ENCODE measurements at places on chromosomes 7 and 10.

- DNase-seq = no peak
Measured at GRCh38 chr7:138727336-138728099, 26.4 kb upstream of the SVOPL start.

DNA sequence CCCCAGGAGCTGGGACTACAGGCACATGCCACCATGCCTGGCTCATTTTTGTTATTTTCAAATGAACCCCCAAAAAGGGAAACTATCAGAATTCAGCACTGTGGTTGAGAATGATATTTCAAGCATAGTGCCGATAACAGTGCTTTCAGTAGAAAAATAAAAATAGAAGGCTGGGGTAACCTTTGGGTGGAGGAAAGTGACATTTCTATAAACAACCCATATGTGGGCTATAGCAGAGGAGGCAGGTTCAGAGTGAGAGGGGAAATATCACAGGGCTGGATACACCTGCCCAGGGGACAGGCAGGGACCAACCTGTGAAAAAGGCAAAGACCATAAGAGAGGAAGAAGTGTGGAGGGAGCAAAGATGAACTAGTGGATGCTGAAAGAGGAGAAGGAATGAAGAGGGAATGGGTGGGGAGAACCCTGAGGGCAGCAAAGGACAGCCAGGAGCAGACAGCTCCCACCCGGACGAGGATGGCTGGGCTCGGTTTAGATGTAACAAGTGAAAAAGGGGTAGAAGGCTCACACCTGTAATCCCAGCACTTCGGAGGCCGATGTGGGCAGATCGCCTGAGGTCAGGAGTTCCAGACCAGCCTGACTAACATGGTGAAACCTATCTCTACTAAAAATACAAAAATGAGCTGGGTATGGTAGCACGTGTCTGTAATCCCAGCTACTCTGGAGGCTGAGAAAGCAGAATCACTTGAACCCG is 56.5 kb downstream of the MAP3K8 start:
- no peak for DNase-seq

- no peak for DNase-seq
Measured at GRCh38 chr7:517774-518629, 1.6 kb downstream of the PDGFA start.

DNA sequence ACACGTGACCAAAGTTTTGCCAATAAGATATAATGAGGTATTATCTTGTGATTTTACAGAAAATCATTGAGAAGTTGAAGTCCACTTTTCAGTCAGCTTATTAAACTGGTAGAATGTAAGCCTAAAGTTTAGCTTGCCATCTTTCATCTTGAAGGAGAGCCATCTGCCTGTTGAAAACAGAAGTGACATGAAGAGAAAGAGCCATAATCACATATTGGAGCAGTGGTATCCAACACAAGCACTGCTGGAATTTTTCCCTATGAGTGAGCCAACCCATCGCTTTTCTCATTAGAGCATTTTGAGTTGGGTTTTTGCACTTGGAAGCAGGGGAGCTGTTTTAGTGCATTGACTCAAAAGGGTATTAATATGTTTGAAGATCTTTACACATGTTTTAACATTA is 117.6 kb upstream of the FERD3L start:
- no peak for DNase-seq

GRCh38 chr10:79939969-79940368 is 8.9 kb downstream of the SFTPD start:
- no peak for DNase-seq

DNA sequence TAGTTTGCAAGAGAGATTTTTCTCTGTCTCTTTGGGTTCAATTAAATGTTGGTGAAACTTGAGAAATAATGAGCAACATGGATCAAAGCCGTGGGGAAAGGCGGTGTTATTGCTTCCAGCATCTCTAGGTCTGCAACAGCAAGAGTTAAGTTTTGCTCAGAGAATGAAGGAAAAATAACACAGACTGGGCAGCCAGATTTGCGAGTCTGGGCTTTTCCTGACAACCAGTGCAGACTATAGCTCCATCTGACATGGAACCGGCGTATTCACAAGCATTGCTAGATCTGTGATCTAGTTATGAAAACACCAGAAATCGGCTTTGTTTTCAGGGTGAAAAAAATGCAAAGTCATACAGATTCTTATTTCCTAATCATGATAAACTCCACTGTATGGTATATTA is 110.4 kb downstream of the CAMK1D start:
- DNase-seq = no peak

DNA sequence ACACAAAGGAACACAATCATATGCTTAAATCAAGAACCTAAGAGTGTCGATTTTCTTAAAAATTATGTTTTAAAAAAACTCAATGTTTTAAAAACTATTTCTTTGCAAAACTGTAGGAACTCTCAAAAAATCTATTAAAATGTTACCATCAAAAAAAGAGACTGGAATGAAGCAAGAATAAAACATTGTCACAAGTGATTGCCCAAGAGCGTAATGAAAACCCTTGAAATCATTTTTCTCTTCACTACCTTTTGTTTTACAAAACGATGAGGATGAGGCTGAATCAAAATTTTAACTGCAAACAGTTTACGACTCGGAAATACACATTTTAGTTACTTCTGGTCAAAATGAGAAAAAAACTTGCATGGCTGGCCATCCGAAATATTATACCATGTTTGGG is 855 bp downstream of the YME1L1 start:
- no peak for DNase-seq

GRCh38 chr7:54186336-54186735 is 355.8 kb upstream of the VSTM2A start:
- no peak for DNase-seq

GRCh38 chr7:24970676-24971075 is 9.3 kb downstream of the OSBPL3 start:
- no peak for DNase-seq

- no peak for DNase-seq
Measured at GRCh38 chr7:96416116-96416515, 94.2 kb upstream of the SLC25A13 start.

DNA sequence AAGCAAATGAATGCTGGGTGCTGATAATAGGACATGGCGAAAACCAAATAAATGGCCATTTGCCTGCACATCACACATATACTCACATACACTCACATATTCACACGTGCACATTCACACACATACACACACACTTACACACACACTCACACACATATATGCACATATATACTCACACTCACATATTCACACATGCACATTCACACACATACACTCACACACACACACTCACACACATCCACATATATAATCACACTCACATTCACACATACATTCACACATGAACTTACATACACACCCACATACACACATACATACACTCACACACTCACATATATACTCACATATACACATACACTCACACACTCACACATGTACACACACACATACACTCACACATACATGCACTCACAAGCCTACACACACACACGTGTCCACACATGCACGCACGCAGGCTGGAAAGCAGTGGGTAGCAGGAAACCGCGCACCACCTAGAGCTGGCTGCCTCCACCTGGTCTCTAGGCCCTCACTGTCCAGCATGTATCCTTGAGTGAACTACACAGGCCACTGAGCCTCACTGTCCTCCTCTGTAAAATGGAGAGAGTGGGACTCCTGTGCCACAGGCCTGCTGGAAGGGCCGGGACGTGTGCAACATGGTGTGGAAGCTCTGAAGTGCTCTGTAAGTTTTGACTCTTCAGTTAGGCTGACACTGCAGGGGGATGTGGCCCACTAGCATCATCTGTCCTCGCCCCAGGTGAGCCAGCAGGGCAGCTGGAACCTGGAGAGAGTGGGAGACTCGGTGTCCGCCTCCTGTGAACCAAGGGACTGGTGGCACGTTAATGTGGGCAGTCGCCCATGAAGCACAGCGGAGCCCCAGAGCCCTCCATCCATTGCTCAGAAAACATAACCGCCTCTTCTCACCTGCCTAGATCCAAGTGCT is 14.9 kb downstream of the TMEM72 start:
- no peak for DNase-seq

GRCh38 chr10:50501478-50501877 is 122.3 kb downstream of the SGMS1 start:
- DNase-seq = no peak

- DNase-seq = no peak
Measured at GRCh38 chr7:29065181-29065857, 81.0 kb downstream of the CPVL start.

GRCh38 chr10:75211007-75211691 is 553 bp downstream of the VDAC2 start:
- DNase-seq = no peak

- DNase-seq = no peak
Measured at GRCh38 chr7:156219307-156220077, 407.2 kb upstream of the SHH start.

GRCh38 chr10:114491933-114492332 is 87.6 kb upstream of the AFAP1L2 start:
- no peak for DNase-seq

- no peak for DNase-seq
Measured at GRCh38 chr10:120012566-120012965, 120.0 kb downstream of the SEC23IP start.

DNA sequence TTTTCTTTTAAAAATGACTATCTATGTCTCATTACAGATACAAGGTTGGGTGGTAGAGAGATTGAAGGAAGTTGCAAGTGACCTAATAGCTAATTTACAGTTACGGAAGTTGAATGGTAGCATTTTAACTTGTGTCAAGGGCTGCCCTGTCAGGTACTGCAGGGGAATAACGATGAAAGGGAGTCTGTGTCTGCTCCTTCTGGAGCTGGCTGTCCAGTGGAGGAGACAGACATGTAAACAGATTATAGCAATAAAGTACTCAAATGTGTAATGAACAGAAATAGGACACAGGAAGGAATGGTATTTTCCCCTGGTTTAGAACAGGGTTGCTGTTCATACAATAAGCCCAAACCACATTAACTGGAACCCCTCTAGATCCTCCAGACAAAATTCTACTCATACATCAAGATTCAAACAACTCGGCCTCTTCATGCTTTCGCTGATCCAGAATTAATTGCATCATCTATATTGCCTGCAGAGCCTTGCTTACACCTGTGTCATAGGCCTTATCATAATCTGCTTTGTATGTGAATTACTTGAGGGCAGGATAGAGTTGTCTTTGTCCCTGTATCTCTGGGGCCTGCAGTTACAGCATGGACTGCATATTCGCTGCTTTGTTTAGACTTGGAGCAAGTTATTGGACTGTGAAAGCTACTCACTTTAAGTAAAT is 42.8 kb downstream of the AUTS2 start:
- DNase-seq = no peak

DNA sequence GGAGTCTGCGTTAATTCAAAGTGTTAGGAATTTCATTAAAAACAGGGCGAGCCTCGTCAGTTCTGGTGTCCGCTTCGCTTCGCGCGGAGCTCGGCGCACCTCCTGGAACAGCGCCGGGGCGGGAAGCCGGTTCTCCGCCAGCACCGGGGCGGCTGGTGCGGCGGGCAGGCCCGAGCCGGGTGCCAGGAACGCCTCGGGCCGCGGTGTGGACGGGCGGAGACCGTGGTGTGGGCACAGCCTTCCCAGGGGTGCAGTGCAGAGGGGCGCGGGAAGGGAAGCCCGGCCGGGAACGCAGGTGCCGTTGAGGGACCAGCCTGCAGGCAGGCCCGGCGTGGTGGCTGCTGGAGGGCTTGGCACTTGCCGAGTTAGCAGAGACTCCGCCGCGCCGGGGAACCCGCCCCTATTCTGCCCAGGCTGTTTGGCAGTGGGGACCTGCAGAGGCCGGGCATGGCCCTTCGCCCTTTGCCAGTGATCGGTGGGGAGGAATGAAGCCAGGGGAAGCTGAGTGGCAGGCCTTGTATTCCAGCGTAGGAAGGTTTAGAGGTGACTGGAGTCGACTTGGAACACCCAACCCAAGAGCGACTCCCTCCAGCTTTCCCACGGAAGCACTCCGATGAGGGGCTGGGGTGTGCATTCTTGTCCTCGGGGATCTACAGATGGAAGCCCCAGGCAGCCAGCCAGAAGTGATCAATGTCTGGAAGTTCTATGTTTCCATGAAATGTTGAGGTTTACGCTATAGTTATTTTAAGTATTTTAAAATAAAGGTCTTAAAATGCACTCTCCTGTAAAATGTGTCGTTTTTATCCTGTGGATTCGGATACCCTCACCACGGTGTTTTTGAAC is 945 bp upstream of the RHEB start:
- no peak for DNase-seq

GRCh38 chr7:92631067-92631849 is 41.1 kb upstream of the FAM133B start:
- DNase-seq = no peak

DNA sequence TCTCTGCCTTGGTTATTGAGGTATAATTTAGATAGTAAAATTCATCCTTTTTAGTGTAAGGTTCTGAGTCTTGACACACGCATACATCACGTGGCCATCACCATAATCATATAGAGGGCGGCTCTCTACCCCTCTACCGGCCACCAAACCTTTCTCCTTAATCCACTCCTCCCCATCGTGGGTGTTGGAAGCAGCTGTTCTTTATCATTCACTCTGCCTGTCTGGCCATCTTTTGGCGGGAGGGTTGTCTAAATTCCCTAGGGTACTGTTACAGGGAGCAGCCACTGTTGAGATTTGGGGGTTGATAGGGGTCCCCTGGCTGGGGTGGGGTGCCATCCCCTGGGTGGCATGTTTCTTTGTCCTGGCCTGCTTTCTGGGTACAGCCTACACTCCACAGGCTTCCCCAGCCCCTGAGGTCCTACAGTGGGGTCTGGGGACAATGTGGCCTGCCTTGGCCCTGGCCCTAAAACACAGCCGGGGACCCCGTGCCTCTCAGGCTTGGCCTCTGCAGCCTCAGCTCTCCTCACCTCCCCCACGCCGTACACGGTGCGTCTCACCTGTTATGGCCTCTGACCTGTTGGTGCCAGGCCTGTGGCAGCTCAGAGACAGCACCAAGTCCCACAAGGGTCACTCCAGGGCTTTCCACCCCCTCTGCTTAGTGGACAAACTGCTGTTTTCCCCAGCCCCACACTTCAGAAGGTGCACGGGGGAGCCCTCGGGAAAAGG is 17.5 kb downstream of the AMZ1 start:
- no peak for DNase-seq

- no peak for DNase-seq
Measured at GRCh38 chr10:82625512-82626189, 750.7 kb downstream of the NRG3 start.

DNA sequence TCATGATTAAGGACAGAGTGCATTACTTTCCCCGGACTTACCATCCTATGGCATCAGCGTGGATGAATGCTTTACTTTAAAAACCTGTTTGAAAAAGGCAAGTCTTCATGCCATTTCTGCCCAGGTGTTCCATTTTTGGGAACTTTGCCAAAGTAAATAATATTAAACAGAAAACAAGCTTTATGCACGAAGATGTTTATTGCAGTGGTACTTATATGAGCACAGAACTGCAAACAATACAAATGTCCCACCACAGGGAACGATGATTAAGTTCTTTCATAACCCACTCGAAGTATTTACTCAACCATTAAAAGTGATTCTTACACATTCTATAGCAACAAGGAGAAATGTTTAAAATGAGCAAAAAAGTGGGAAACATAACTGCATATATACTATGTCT is 109.7 kb upstream of the GDF10 start:
- DNase-seq = no peak

DNA sequence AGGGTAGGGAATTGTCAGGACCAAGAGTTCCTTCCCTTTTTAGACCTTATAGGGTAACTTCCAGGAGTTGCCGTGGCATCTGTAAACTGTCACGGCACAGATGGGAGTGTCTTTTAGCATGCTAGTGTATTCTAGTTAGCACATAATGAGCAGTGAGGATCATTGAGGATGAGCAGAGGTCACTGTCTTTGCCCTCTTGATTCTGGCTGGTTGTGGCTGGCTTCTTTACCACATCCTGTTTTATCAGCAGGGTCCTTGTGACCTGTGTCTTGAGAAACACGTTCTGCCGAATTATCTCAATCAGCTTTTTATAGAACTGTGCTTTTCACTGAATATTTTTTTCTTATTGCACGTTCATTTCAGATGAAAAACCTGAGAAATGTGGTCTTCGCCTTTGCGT is 41.5 kb downstream of the MINPP1 start:
- DNase-seq = no peak

Data from COR-L47 (cell line).